ENCODE measurements at places on chromosomes 12 and 14. TPM values are rescaled to one million over a fixed set of nuclear protein-coding genes. Genes with fewer than 3 reads are reported as not detected.
A peak's percentile ranks its signal among the peaks of the same experiment; 100 is the strongest.

Gene OTUB2
- 0.80 TPM for total RNA-seq

Gene KLHL33
- total RNA-seq, result 2.1 TPM

DNA sequence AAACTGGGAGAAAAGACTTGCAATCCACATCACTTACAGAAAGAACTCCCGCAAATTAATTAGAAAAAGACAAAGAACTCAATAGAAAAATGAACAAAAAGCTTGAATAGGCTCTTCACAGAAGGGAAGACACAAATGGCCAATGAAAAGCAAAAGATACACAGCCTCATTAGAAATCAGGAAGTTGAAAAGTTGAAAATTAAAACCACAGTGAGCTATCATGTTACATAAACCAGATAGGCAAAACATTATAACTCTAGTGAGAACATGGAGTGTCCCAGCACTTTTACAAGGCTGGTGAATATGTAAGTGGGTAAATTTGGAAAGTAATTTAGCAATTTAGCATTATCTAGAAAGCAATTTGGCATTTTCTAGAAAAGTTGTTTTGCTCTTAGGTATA lies 158.4 kb upstream of the RASSF8 start:
- DNase-seq, result no peak

DNA sequence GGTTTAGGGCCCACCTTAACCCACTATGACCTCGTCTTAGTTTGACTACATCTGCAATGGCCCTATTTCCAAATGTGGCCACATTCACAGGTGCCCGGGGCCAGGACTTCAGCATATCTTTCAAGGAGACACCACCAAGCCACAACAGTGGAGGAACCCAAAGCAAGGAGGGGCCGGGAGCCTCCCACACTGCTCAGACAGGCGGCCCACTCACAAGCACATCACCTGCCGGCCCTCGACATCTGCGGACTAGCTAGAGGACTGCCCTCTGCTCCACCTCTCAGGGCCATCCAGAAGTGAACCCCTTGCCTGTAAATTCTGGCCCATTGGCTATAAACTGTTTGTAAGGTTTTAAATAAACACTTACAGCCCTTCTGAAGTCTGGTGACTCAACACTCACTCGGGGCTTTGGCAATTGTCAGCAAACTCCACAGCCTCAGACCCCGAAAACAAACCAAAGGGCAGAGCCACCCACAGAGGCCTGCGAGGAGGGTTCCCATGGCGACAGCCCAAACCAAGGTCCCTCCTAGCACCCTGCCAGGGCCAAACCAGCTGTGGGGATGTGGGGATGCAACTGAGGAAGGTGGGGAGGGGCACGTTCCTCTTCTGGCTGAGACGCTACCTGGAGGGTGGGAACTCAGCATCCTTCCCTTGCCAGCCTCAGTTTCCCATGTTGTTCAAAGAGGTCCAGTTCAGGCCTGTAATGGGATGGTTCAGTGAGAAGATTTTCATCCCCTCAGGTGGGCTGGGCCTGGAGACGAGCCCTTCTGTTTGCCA lies 95.8 kb downstream of the DICER1 start:
- DNase-seq, result no peak

GRCh38 chr12:12023456-12023855 lies 47.3 kb upstream of the BCL2L14 start:
- no peak for DNase-seq

DNA sequence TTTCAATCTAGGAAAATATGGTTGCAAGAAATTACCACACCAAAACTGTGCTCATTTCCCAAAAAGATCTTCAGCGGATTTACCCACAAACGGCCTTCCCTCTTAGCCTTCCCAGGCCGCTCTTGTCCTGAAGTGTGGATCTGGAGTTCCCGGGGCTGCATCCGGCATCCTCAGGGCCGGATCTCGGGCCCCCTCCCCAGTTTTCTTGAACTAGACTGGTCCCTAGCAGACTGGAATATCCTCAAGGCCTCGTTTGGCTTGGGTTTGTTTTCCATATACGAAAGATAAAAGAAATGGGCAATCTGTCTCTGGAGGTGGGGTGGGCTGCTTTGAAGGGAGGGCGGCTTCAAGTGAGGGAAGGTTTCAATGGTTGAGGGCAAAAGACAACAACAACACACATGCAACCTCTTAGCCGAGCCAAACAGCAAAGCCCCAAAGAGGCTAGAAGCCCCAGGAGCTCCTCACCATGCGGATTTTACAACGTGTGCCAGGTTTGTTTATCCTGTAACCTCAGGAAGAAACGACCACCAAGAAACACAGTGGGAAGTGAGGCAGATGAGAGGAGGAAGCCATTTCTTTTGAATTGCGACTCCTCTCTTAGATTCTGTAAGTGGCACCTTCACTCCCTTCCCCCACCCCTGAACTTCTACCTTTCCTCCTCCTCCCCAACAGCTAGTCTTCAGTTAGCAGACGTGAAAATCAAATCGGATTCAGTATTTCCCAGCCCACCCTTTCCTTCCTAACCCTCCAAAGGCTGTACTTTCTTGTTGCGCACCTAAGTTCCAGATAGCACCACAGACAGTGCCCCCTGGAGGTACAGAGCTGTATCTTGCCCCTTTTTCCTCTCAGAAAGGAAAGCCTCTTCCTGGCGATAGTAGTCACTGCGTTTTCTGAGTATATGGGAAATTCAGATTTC lies 2.6 kb downstream of the MYF6 start:
- no peak for DNase-seq

DNA sequence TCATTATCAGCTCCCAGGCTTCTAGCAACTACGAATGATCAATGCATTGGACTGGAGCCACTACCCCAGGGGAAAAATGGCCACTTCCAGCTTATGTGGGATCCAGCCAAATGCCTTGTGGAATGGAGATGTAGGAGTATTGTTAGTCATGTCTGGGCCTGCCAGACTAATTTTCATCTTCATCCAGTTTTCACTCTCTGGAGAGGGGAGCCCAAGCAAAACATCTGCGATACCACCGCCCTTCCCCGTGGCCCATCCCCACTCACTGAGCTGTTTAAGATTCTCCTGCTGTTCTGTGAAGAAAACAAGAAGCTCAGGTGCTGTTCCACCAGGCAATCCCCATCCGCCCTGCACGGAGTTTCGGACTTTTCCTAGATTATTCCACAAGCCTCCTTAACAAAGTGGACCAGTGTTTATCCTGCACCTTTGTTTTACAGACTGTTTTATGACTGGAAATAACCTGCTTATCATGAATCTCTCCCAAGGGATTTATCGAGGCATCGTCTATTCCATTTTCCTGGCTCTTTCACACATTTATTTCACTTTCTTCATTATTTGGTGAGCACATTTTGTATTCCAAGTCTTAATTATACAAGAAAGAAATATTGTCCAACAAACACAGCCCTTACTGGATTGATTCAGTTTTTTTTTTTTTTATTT lies 35.5 kb upstream of the MAX start:
- DNase-seq, result no peak

Gene CLEC14A
- total RNA-seq, result 47.3 TPM

DNA sequence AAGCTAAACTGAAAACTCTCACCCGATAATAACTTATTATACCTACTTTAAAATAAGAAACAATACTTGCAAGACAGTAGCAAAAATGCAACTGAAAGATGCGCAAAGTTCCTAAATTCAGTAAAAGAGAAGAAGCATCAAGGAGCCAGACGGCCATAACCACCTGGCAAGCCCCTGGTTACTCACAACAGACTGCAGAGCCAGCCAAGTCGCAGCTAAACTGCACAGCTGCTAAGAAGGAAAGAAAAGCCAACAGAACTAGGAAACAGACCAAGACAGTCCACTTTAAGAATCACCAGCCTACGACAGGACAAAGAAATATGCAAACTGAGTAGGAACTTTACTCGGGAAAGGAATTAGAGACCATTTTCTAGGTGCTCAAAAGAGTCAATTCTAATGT lies 127.9 kb downstream of the TMTC1 start:
- no peak for DNase-seq

GRCh38 chr12:2841056-2841650 lies 6.3 kb upstream of the NRIP2 start:
- no peak for DNase-seq

Gene MYO1A
- 0.36 TPM for total RNA-seq

GRCh38 chr12:126069549-126070165 lies 1004.4 kb downstream of the AACS start:
- DNase-seq, result peak; percentile 62

DNA sequence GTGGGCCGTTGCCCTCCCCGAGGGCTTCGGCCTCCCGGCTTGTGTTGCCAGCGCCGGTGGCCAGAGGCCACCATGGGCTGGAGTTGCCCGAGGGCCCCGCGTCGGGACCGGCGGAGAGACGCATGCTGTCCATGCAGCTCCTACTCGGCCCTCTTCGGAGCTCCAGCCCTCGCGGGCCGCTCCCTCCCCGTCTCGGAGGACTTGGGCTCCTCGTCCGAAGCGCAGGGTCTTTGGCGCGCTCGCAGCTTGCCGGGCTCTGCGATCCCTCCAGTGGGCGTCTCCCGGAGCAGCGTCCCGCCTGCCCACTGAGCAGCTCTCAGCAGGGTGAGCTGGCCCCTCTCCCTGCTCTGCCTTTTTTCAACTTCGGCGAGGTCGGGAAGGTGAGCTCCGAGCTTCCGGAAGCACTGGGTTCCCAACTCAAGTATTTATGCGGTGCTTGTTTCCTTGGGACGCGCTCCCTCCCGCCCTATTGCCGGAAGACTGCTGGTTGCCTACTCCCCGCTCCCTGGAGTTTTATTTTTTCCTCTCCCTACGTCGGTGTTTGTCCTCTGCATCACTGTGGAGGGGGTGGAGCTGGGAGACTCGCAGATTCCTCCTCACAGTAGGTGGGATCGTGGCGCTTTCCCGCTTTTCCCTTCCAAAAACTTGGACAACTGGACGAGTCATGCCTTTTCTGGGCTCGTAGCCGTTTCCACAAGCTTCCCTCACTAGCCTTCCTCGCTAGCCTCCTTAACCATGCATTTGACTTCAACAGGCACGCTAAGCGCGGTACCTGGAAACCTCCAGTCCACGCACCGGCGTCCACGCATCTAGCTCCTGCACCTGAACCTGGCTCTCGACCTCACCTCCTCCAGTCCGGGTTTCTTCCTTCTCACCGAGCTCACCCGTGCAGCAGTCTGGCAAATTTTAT lies at the start of gene AVPR1A:
TSS of gene AVPR1A (minus strand) at position 489 of the 910 bp plus-strand sequence. CDS start at position 124, 365 bp downstream.
- DNase-seq, result no peak

DNA sequence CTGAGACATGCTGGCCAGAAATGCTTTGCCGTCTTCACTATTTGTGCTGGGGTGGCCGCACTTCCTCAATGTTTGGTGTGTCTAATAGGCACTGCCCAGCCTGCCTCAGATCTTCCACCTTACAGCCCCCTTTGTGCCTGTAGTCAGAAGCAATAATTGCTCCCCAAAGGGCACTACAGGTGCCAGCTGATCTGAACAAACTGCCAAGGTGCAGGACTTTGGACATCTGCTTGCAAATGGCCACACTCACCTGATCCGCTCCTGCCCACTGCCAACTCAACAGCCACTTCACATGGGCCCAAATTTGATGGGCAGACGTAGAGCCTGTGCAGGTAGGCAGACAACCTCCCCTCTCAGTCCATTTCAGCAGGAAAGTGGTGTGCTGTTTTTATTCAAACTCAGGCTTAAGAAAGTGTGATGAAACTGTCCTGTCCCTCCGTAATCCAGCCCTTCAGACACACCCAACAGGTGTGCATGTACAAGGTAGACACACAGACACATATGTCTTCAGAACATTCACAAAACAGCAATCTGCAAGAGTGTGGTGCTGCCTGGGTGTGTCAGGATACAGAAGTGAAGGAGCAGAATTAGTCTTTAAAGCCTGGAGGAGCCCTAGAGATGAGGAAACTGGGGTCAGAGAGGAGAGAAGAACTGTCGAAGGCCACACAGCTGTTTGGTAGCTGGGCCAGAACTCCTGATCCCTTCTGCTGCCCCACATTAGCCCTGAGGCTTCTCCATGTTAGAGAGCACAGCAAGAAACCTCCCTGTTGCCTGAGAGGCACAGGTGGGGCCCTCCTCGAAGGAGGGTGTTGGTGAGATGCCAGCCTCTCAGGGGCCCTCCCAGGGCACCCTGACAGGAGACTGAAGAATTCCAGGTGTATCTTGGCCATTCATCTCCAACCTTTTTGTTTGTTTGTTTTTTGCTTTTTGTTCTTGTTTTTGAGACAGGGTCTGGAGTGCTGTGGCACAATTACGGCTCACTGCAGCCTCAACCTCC lies 4.4 kb upstream of the KRT75 start:
- no peak for DNase-seq

GRCh38 chr12:41919048-41919447 lies 225.6 kb downstream of the GXYLT1 start:
- no peak for DNase-seq

DNA sequence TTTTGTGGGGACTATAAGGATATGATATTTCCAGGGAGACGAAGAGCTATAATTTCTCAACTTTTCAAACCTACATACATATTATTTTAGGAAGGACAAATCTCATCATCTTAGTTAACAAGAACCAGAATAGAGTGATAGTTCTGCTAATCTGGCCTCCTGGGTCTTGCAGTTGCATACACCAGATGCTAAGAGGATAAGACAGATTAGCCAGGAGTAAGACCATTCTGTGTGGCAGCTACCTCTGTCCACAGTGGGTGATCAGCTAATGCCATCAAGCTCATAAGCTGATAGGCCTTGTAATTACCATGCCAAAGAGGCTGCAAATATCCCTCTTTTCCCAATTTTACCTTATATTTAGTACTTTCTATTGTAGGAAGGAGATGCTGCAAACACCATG lies 776.8 kb downstream of the NRXN3 start:
- no peak for DNase-seq

GRCh38 chr12:41213107-41213506 lies 25.0 kb downstream of the PDZRN4 start:
- DNase-seq, result no peak

Gene KRT83
- total RNA-seq, result not detected

Gene WNT5B
- total RNA-seq, result 10.6 TPM

- no peak for DNase-seq
These were observed 7.8 kb downstream of the RNASE1 start for GRCh38 chr14:20794644-20795369.

DNA sequence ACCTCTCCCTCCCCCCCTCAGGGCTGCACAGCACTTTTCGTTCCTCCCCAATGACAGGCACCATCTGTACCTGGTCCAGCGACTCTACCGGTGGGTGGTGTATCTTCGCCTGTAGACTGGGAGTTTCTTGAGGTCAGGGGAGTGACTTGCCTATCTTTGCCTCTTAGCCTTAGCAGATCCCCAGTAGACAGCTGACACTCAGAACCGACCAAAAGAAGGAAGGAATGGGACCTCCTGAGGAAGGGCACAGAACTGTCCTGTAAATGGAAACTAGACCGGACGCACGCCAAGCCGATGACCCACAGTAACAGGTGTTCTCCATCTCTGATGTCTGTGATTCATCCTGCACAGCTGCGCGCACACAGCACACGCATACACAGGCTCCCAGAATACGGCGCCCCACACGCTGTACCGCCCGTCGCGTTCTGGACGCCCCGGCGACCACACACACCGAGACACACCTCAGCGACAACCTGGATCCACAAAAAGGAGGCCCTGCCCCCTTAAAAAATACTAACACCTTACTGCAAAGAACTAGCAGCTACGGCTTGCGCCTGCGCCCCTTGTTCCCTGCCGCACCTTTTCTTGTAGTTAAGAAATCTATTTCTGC lies 673 bp upstream of the TTC9 start:
- DNase-seq, result no peak

Data from sciatic nerve (tissue), 2 donors.